HT-29 (cell line): ENCODE measurements at places on chromosomes 5 and 9. TPM values are rescaled to one million over a fixed set of nuclear protein-coding genes. Genes with fewer than 3 reads are reported as not detected.

Gene TPPP
- total RNA-seq: 20.7 and 21.7 TPM in 2 replicates

Gene RMI1
- total RNA-seq: 2.2 and 2.4 TPM in 2 replicates

Gene BTNL8
- 0.13 and 1.0 TPM in 2 replicates for total RNA-seq

DNA sequence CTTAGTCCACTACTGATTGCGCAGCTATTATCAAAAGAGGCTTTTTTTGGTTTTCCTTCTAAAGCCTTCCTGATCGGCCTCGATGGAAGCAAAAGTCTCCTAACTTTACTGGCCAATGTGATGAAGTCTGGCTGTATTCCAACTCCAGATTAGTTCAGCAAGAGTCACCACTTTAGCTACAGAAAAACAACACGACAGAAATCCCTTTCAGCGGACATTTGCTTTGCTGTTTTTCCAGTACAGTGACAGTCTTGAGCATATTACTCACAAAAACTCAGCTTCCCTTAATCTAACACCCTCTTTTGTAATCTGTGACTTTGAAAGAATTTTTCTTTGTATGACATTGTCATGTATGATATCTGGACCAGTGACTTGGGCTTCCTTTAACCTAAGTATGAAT, 95.7 kb downstream of the HOMER1 start:
- DNase-seq: no peak

DNA sequence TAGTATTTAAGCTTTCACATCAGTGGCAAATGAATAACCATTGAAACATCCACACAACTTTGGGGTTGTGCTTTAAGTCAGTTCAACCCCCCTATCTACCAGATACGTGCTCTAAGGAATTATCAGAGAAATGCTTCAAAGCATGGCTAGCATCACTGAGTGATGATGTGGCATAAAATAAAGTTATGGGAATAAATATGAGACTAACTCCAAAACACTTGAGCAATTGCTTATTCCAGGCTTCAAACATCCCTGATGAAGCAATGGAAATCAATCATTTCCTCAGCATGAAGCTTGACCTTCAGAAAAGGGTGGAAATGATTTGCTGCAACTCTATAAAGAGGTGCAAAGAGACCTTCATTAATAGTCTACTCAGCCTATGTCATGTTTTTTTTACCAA, 292.0 kb upstream of the SMC2 start:
- DNase-seq: no peak

DNA sequence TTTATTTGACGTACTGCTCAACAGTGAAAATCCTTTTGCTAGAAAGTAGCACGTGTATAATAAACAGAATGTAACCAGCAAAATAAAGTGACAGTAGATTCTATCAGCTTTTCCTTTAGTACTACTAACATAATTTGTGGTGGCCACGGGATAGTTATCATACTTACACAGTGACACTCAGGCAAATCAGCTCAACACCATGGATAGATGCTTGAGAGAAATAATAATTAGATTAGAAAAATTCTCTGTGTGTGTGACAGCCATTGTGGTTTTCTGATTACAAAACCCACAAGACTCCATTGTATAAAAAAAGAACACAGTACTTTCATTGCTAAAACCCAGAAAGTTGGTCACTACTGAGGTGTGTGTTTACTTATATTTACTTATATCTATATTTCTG, 101.1 kb downstream of the MUSK start:
- no peak for DNase-seq

- no peak for DNase-seq
These were observed 41.3 kb upstream of the MIER3 start for GRCh38 chr5:56993241-56993640.

DNA sequence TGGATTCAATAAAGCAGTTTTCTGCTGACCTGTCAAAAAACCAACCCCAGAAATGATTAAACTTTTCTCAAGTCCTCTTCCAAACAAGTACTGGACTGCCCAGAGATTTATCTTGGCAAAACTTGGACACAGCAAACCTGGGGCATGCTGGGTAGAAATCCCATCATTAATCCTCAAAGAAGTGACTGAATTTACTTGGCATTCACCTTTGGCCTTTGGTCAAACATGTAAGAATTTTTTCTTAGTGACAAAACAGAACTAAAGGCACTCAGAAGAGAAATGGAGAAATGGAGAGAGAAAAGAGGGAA, 248.6 kb upstream of the NREP start:
- no peak for DNase-seq

GRCh38 chr5:22590677-22591268, 262.4 kb downstream of the CDH12 start:
- DNase-seq: no peak
